NCI-H2029 (cell line): ENCODE measurements at places on chromosomes 5 and 9.

DNA sequence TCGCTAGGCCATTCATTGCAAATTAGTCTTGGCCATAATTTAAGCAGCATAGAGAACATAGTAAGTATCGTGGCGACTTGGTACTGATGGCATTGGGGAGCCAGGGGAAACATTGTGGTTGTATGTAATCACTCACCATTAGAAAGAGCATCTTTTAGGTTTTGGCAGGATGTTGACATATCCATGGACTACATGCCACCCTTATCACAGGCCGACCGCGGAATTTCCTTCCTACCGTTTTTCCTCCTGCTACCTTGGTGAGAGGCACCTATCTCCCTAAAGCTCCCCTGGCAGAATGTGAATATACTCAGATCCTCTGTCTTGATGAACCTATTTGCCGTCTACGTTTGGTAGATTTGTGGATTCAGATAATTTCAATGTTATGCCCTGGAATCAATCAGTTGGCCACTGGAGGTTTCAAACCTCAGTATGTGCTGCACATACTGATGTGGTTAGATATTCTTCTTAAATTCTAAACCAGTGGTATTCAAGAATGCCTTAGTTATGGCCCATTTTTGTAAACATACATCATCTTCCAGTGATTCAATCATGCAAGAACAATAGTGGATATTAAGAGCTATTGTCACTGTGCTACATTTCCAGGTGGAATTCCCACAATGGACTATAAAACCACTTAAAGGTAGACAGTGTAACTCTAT is 271.0 kb upstream of the HAPLN1 start:
- no peak for DNase-seq

DNA sequence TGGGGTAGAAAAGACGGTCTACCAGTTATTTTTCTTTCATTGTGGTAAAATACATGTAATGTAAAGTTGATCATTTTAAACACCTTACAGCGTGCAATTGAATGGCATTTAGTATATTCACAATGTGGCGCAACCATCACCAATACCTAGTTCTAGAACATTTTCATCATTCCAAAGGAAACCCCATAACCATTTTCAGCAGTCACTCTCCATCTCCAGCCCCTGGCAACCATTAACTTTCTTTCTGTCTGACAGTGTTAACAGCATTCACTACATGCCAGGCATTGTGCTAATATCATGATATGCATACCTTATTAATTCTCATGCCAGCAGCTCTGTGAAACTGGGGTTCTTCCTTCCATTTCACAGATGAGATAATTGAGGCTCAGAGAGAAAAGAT is 32.0 kb downstream of the PTGS1 start:
- DNase-seq, result no peak

DNA sequence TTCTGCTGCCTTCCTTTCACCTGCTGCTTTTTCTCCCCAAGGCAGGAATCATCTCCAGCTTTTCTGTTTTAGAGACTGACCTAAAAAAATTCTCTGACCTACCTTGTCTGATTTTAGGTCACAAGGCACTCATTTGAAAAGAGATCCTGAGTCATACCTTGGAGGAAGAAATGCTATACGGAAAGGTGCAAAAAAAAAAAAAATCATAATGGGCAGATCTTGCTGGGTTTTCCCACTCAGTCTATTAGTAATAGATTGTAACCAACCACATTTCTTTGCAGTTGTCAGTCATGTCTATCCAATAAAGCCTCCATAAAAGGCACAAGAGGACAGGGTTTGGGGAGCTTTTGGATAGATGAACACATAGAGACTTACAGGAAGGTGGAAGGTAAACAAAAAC is 70.0 kb downstream of the MTREX start:
- no peak for DNase-seq

DNA sequence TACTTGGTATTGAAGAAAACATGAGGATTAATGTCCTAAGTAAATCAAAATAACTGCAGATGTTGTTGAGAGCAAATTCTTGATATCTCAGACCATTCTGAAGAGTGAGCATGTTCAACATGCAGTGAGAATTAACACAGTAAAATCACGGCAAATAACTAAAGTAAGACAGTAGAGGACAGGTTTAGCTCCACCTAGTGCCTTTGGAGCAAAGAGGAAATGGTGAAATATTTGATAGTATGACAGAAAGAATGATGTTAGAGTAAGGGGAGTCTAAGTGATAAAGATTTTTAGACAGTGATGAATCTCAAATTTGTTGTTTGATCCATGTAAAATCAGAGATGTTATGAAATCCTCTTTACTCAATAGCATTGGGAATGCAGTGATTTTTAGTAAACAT is 424.2 kb downstream of the TMEM161B start:
- DNase-seq, result no peak

- DNase-seq, result peak; percentile 62
These were observed 6.3 kb upstream of the DBN1 start for GRCh38 chr5:177479774-177480173.

GRCh38 chr5:163867738-163868137 is 362.3 kb downstream of the MAT2B start:
- DNase-seq, result no peak

DNA sequence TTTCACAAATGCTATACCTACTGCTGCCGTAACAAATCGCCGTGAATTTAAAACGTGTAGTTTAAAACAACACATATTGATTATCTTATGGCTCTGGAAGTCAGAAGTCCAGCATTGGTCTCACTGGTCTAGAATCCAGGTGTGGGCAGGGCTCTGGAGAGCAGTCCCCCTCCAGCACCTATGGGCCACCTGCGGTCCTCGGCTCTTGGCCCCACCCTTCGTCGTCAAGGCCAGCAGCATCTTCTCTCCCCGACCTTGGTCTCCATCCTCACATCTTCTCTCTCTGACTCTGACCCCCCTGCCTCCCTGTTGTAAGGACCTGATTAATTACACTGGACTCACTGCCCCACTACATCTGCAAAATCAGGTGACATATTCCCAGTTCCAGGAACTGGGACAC is 106.4 kb upstream of the COL5A1 start:
- no peak for DNase-seq

DNA sequence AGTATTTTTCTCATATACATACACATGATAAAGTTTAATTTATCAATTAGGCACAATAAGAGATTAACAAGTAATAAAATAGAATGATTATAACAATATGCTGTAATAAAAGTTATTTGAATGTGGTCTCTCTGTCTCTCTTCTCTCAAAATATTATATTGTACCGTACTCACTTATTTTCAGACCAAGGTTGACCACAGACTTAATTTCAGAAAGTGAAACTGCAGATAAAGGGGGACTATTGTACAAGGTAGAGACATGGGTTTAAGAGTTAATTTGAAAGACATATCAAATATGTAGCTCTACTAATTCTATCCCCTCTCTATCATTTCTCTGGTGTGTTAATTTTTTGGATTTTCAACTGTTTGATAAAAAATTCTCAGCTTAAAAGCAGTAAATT is 20.0 kb upstream of the C9 start:
- DNase-seq, result no peak

- DNase-seq, result no peak
These were observed 39.6 kb upstream of the FRRS1L start for GRCh38 chr9:109206670-109207069.

DNA sequence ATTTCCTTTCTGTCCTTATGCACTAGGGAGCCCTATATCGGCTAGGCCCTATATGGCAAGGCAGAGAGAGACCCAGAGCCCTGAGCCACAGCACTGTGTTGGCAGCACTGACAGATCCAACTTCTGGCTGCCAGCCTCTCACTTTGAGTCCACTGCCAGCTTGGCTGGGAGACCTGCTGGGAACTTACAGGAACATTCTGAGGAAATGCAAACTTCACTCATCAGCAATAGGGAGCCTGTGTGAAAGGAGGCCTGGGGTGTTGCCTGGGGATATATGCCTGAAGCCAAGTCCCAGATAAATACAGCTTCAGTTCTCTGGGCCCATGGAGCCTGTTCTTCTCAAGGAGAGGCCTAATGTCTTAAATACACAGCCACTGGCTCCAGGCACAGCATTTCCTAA is 78.0 kb downstream of the ADRB2 start:
- no peak for DNase-seq

- no peak for DNase-seq
These were observed 472.0 kb upstream of the WWC1 start for GRCh38 chr5:167819406-167819805.

DNA sequence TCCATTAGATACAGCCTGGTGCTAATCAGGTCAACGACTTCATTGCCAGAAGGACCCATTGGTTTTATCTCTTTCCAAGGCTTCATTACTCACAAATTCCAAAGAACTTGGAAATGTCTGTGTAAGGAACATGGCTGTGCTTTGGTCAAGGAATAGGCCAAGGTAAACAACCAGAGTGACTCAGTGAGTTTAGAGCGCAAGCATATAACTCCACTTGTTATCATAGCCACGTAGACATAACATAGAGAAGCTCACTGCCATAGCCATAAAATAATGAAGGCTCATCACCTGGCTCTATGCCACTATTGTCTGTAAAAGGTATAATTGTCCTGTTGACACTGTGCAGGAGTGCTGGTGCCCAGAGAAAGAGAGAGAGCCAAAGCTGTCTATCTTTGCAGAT is 139.3 kb upstream of the PLCXD3 start:
- no peak for DNase-seq

DNA sequence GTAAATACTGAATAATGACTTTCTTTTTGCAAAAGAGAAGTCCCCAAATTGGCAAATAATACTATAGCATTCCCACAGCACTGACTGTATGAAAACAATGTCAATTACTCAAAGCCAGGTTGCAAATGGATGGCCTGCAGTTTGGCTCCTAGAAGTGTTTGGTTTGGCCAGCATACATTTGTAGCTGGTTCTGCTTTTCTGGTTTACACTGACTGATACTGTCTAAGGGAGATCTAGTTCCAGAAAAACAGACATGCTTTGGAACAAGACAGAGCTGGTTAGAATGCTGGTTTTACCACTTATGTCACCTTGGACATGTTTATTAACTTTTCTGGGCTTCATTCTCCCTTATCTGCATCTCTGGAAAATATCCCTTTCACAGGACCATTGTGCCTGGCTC is 81.5 kb upstream of the TRPM3 start:
- DNase-seq, result no peak

- DNase-seq, result no peak
These were observed 211.7 kb downstream of the TLE1 start for GRCh38 chr9:81477669-81478068.

GRCh38 chr5:83281176-83281575 is 190.4 kb upstream of the VCAN start:
- DNase-seq, result no peak

DNA sequence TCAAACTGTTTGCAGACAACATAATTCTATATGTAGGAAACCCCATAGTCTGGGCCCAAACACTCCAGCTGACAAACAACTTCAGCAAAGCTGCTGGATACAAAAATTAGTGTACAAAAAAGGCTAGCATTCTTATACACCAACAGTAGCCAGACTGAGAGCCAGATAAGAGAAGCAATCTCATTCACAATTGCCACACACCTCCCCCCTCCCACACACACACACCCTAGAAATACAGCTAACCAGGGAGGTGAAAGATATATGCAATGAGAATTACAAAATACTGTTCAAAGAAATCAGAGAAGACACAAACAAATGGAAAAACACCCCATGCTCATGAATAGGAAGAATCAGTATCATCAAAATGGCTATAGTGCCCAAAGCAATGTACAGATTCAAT is 9.0 kb downstream of the MTREX start:
- DNase-seq, result no peak

GRCh38 chr9:459491-460444 is 245.1 kb downstream of the DOCK8 start:
- no peak for DNase-seq

DNA sequence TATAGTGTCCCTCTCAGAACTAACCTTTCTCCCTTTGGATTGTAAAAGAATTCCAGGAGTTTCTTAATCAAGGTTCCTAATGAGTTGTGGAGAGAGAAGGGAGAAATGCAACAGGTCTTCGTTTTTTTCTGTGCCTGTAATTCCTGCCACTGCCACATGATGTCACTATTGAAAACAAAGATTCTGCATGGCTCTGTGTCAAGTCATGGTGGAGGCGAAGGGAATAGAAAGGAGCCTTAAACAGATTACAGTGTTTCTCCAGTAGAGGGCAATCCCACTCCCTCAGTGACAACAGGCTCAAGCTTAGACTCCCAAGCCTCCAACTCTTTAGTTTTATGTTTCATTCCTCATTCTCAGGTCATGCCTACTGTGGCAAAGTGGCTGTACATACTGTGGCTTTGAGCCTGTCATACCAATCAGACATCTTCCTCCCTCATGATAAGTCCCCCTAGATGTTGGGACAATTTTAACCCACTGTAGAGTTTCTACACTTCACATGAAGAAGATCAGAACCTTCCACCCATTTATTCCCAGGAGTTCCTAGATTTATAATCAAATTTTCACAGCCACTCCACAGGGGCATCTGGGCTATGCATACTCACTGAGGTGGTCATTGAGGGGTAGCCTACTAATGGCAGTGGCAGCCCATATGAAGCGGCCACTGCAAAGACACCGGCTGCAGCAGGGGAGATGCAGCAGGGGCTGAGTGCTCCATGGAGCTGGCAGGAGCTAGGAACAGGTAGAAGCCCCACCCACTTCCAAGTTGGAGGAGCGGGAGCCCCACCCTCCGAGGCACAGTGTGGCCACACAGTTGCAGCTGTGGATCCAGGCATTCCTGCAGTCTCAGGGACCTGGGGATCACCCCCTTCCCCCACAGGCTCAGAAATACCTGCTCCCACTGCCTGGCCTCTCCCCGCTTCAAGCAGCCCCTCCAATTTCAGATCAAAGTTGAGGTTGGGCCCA is 97.4 kb upstream of the TRIM32 start:
- no peak for DNase-seq
